ENCODE measurements at places on chromosomes 16 and 17. TPM values are rescaled to one million over a fixed set of nuclear protein-coding genes. Genes with fewer than 3 reads are reported as not detected.

ZNF18 gene
- total RNA-seq = 8.3 TPM

KRT25 gene
- not detected for total RNA-seq

C1QTNF8 gene
- not detected for total RNA-seq

ITGAX gene
- total RNA-seq = 0.27 TPM

- DNase-seq = no peak
Measured at GRCh38 chr16:85391769-85392583, 221.1 kb upstream of the GSE1 start.

GRCh38 chr17:13004336-13004735 is 13.5 kb downstream of the ELAC2 start:
- peak; percentile 27 for DNase-seq

GRCh38 chr16:51538707-51539498 is 387.8 kb upstream of the SALL1 start:
- peak; percentile 91 for DNase-seq

DNA sequence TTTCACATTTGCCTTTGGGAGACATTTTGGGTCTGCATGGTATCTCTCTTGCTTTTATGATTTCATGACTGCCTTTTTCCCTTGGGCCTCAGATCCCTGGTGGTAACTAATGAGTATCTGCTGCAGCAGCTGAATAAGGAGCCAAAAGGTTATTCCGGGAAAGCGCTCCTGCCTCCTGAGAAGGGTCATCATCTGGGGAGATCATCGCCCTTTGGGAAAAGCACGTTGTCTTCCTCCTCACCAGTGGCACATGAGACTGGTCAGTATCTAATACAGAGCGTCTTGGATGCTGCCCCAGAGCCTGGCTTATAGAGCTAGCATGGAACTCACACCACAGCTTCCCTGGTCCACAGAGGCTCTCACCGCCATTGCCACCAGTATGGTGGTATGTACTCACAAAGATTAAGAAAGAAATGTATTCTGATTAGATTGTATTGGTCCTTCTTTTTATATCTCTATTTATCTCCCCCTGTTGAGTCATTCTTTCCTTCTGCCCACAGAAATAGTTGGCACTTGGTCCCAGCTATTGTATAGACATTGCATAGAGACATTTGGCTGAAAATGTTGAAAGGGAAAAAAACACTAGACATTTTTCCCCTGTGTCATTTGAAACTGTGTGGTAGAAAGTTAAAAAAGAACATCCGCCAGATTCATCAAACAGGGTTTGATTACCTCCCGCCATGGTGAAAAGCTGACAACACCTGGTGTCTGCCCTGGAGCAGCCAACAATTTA is 8.4 kb downstream of the TPPP3 start:
- peak; percentile 49 for DNase-seq
